ENCODE measurements at places on chromosomes 12 and 14.
A peak's percentile ranks its signal among the peaks of the same experiment; 100 is the strongest.

GRCh38 chr12:13196130-13196921 lies at the start of gene EMP1:
Gene EMP1, plus strand, starts transcription at chr12:13196726. Its CDS starts 14,785 bp downstream, at chr12:13211511.
- peak; percentile 99 for DNase-seq

GRCh38 chr14:61747342-61747741 lies 14.9 kb upstream of the SNAPC1 start:
- DNase-seq, result no peak

DNA sequence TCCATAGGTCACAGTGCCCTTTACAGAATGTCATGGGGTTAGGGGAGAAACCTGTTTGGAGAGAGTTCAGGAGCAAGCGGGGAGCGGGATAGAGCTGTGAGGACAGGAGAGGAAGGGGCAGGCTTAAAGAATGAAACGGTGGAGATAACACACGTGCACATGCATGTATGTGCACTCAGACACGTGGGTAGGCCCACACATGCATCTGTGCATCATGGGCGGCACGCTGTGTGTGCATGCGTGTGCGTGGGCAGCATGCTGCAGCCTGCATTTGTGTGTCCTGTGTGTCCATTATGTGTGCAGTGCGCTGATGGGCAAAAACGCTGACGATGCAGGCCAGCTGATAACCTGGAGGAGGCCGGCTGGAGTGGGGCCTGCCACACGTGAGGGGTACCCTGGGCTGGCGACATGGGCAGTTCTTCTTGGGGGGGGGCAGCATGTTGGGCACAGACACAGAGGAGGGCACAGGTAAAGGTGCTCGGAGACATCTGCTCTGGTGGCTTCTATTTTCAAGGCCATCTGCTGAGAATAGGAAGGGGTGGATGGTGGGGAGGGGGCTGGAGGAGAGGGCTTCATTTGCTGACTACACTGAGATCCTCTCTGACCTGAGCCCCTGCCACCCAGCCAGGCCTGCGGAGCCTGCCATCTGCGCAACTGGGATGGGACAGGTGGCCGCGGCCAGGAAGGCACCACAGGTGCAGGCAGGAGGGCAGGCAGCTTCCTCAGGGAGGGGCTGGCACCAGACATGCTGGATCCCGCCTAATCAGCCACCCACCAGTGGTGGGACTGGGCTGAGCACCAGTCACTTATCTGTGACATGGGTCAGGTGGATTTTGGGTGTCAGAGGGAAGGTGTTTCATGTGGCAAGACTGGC lies 4.6 kb upstream of the ANKRD9 start:
- no peak for DNase-seq

DNA sequence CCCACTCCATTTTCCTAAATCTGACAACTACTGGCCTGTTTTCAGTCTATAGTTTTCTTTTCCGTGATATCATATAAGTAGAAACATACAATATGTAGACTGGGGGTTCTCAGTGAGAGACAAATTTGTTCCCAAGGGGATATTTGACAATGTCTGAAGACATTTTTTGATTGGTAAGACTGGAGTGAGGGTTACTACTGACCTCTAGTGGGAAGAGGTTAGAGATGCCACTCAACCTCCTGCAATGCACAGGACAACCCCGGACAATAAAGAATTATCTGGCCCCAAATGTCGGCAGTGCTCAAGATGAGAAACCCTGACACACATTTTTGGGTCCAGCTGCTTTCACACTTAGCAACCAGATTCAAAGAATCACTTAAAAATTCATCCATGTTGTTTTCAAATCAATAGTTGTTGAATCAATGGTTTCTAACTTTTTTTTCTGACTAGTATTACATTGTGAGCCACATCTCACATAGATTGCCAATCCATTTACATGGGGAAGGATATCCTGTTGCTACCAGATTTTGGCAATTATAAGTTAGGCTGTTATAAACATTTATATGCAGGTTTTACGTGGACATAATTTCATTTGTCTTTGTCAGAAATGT lies 307.1 kb downstream of the RPL10L start:
- no peak for DNase-seq

DNA sequence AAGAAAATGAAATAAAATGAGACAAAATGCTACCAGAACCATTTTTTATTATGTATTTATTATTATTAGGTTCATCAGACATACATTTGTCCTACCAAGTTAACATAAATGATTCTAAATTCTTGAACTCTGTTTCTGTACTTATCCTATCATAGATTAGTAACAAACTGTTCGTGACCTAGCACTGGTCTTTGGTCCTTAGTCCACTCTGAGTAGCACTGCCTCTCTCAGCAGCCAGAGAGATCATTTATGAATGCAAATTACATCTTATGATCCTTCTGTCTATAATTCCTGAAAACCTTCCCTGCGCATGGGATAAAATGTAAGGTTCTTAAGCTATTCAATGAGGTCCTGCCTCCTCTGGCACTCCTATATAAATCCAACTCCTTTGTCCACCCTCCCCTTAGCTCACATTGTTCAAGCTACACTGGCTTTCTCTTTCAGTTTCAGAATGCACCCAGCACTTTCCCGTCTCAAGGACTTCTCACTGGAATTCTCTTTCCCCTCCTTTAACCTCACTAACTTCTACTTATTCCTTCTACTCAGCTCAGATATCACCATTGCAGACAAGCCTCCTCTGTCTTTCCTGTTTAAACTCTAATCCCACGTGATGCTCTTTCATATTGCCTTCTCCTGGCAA lies 17.1 kb downstream of the PDZRN4 start:
- no peak for DNase-seq

GRCh38 chr12:24600551-24600950 lies 348.4 kb downstream of the BCAT1 start:
- DNase-seq, result no peak

DNA sequence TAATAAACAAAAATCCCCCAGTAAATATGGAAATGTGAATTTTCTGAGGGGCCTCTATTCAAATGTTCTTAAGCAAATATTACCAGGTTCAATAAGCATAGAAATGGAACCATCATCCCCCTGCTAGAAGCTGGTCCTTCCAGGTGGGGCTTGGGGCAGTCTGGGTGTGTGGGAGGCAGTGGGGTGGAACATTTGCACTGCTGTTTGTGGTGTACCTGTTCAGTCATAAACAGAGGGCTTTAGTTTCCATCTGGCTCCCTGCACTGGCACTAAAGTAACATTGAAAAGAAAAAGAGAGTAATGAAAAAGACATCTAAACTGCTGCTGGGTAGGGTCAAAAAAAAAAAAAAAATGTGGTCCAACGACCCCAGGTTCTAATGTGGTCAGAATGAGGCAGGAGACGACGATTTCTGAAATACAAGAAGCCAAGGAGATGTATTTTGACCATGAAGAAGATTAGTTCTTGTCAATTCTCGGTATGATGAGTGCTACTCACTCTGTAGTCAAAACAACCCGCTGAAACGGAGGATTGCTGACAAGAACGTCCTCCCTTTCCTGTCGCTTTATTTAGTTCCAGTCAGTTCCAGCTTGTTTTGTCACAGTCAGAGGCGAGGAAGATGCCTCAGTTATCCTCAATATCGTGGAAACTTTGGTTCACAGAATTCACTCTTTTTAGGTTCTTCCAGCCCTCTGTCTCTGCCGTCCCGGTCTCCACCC lies 44.2 kb upstream of the MANSC4 start:
- no peak for DNase-seq

DNA sequence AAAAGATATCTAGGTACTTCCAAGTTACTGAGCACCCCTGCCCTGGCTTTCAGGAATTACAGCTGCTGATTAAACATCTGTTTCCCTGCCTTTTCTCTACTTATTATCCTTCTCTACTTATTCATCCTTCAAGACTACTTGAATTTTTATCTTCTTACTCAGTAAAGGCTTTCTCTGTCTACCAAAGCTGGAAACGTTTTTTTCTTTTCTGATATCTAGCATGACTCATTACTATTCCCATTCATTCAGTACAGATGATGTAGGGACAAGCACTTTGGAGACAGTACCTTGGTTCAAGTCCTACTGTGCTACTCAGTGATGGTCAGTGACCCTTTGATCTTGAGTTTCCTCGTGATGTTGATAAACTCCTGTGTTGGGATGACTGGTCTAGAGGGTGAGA lies 848.7 kb downstream of the NRXN3 start:
- DNase-seq, result no peak

GRCh38 chr14:92906420-92906819 lies 16.5 kb upstream of the CHGA start:
- DNase-seq, result no peak

- DNase-seq, result peak; percentile 77
These were observed 45.0 kb downstream of the KCNA5 start for GRCh38 chr12:5088586-5089264.

DNA sequence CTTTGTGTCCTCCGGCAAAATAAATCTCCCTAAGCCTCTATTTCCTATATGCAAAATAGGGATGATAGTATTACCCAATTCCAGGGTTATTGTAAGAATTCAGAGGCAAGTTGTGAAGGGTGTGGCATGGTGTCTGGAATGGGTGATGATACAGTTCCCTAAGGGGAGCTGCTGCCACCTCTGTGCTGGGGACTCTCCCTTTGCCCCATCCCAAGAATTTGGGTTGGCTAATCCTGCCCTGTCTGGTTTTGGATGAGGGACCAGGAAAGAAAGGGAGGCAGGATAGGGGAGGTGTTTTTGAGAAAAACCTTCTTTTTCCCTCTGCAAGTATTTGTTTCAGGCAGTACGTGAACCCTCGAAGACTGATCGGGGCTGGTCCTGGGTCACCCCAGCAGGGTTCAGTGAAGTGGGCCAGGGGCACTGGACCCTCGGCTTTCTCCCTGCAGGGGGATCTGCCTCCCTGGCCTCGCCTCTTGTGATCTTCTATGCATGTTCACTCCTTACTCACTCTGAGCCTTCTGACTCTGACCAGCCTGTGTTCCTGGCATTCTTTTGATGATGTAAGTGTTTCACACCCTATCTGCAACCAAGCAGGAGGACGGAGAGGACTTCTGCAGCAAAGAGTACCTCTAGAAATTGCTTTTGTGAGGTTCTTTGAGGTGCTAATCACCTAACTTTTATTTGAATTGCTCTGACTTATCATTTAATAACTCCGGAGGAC lies 60.8 kb downstream of the RASSF3 start:
- DNase-seq, result no peak

GRCh38 chr12:83074358-83074894 lies 387.7 kb downstream of the TMTC2 start:
- no peak for DNase-seq

DNA sequence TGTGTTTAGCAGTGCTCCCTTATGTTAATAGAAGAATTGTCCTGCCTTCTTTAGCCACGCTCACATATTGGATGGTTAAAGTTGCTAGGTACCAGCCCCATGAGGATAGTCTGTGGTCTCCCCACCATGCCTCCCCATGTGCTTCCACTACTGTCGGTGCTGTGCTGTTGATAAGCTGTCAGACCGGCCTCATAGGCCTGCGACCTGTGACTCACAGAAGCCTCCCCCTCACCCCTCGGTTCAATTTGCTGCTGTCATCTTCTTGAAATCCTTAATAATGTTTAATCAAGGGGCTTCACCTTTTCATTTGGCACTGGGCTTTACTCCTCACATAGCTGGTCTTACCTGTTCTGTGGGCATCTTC lies 227.2 kb downstream of the NPAS3 start:
- no peak for DNase-seq

DNA sequence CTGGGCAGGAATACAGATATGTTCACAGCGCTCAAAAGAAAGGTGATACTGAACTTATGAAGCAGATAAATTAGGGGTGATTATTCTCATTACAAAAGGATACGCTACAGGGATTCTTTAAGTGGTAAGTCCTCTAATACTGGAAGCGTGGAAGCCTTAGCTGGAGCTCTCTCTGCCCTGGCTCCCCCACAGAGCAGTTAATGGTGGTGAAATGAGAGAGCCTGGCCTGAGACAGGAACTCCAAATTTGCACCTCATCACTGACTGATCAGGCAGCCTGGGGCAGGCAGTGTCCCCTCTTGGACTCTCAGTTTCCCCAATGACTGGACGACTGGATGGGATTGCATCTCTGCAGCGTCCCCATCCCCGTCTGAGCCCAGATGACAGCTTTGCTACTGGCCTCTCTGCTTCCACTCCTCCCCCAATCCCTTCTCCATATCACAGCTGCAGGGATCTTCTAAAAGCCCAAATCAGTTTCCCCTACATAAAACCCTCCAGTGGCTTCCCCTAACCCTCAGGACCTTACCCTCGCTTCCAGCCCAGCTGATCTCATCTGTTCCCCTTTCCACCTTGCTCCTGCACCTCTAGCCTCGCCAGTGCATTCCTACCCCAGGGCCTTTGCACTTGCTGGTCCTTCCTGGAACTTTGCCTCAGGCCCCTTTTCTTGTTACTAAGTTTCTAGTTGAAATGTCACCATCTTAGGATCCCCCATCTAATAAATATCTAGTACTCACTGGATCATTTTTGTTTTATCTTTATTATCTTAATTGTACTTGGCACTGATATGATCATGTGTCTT lies 171.7 kb upstream of the LHX5 start:
- no peak for DNase-seq

DNA sequence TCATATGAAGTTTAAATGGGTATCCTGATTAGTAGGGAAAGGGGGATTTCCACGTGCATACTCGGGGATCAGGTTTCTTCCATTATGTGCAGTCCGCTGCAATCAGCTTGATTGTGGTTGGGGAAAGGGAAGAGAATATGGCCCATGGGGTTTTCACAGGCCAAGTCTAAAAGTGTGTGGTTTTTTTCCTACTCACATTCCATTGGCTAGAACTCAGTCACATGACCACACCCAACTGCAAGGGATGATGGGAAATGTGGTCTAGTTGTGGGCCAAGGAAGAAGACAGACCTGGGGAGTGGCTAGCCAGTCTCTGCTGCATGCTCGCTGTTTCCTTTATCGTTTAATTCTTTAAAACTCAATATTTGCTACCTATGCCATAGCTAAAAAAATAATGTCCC lies 105.1 kb downstream of the PRIMA1 start:
- DNase-seq, result no peak

- no peak for DNase-seq
These were observed 19.3 kb upstream of the KIF26A start for GRCh38 chr14:104119119-104119487.

GRCh38 chr12:122081083-122081696 lies 2.6 kb downstream of the MLXIP start:
- DNase-seq, result no peak

- no peak for DNase-seq
These were observed 8.3 kb upstream of the SLC38A2 start for GRCh38 chr12:46380881-46381280.

DNA sequence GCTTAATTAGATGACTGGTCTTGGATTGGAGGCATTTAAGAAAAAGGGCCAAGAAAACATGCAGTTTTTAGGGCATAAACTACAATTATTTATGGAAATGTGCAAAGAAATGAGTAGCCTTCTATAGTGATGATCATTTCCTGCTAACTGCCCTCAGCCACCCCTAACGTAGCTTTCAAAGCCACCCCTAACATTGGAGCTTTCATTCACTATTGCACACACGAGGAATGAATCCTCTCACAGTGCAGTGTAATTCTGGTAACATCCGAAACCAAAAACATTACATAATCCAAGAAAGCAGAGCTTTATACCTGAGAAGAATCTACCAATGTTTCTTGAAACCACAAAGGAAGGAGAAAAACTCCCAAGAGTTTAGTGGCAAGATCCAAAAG lies 1003.6 kb downstream of the TMEM121 start:
- no peak for DNase-seq

- no peak for DNase-seq
These were observed 921.8 kb downstream of the BCL11B start for GRCh38 chr14:98350213-98350612.

- no peak for DNase-seq
These were observed 7.9 kb upstream of the SLC38A1 start for GRCh38 chr12:46276756-46277155.

- DNase-seq, result no peak
These were observed 39.2 kb upstream of the PLXNC1 start for GRCh38 chr12:94109160-94109559.

GRCh38 chr12:116143909-116144308 lies 133.6 kb downstream of the MED13L start:
- no peak for DNase-seq

GRCh38 chr12:123917337-123917850 lies 55.2 kb downstream of the CCDC92 start:
- no peak for DNase-seq
